Activated T-cell treated with anti-CD3 and anti-CD28 coated beads for 48 hours (primary cell): ENCODE measurements at places on chromosomes 1 and 21.

GRCh38 chr1:245571815-245572294 lies 417.1 kb downstream of the KIF26B start:
- DNase-seq: no peak

GRCh38 chr21:29854795-29855194 lies 85.0 kb downstream of the GRIK1 start:
- DNase-seq: no peak

DNA sequence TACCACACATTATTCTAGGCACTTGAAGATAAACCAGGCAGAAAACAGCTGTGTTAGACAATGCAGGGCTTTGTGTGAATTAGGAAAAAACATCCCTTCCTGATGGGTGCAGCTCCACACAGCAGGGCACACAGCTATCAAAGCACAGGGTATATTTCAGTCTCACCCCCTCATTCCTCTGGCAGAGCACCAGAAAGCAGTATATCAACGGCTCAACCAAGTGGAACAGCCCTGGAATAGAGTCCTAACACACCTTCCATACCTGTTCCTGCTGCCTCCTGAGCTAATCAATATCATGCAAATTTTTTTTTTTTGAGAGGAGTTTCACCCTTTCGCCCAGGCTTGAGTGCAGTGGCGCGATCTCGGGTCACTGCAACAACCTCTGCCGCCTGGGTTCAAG lies 32.1 kb downstream of the LYST start:
- no peak for DNase-seq

- no peak for DNase-seq
These were observed 22.0 kb upstream of the SRRM1 start for GRCh38 chr1:24621121-24621520.

GRCh38 chr1:182166321-182166720 lies 104.8 kb upstream of the ZNF648 start:
- no peak for DNase-seq

DNA sequence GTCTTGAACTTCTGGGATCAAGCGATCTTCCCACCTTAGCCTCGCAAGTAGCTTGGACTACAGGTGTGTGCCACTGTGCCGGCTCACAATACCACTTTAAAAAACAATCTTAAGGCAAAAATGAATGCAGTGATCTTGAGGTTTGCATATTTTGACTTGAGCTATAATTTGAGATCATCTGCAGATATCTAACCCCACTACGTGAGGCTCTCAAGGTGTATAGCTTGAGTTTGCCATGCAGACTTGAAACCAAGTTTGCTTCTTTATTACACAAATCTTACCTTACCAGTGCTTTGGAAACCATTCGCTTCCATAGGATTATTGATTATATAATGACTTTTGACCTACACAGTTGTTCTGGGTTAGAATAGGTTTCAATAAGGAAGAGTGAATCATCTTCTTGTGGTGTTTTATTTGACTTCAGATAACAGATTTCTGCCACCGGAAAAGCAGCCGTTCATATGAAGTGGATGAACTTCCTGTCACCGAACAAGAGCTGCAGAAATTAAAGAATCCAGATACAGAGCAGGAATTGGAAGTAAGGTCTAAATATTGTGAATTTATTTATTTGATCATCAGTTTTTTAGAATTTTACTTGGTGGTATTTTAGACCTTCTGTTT lies 155.1 kb downstream of the VPS13D start:
- no peak for DNase-seq

DNA sequence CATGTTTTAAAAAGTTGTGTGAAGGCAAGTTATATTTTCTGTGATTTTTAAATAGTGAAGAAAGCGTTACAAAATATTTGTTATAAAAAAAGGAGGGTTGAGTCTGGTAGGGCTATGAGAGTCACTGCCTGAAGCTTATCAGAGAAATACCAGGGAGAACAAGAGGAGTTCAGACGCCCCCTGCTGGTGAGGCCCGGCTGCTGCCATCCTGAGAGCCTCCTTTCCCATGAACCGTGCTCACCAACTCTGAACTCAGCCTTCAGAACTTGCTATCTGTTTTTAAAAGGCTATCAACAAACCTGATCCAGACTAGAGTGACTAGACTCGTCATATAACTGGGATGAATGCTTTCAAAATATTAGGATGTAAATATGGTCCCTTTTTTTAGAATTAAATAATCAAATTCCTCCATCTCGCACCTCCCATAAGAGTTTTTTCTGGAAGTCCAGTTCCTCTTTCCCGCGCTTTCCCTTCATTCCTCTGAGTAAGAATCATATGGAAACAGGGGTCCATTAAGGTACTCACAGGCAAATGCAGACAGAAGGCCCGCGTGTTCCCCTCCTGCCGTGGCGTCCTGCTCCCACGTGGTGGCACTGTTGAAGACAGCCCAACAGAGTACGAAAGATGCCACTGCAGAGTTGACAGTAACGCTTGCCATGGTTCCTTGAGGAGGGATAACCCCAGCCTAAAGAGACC lies 26.2 kb upstream of the SPATA6 start:
- DNase-seq: peak; percentile 61

DNA sequence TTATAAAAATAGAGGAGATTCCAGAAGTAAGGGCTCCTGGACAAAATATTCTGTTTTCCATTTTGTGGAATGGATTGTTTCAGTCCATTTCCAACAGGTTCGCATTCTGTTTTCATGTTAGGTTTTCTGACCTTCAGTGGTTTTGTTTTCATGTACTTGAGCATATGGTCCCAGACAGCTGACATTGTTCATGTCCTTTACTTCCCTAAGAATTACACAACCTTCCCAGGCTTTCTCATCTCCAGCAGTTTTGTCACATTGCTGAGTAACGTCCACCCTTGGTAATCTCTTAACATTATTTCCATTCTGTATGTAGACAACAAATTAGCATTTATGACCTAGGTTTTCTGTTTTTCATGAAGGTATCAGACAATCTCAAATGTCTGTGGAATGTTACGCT lies 21.0 kb upstream of the ERRFI1 start:
- no peak for DNase-seq

DNA sequence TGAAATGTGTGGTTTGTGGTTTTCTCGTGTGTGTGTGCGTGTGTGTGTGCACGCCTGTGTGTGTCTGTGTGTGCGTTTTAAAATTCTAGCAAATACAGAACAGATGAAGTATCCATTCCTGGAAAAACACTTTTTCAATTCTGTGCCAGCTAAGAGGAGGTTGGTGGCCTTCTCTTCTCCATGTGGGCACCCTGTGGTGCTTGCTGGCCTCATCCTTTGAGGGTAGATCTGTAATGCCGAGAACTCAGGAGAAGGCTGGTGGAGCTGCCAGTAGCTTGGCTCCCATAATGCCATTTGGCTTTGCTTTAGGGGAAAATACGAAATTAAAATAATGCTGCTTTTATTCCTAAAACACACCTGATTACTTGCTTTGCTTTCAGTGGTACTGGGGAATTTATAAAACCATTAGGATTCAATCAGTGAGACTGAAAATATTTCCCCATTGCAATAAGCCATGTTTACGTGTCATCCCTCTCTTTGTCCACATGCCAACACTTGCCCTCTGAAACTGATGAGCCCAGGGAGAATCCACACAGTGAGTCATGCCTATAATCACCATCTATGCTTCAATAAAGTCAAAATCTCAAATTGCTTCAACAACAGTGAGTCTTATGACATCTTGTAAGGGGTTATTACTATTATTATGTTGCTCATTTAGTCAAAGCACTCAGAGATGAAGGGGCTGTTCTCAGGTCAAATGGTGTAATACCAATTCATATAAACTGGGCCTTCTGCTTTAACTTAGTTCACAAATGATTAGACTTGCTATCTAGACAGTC lies 39.2 kb downstream of the ABCA4 start:
- no peak for DNase-seq

DNA sequence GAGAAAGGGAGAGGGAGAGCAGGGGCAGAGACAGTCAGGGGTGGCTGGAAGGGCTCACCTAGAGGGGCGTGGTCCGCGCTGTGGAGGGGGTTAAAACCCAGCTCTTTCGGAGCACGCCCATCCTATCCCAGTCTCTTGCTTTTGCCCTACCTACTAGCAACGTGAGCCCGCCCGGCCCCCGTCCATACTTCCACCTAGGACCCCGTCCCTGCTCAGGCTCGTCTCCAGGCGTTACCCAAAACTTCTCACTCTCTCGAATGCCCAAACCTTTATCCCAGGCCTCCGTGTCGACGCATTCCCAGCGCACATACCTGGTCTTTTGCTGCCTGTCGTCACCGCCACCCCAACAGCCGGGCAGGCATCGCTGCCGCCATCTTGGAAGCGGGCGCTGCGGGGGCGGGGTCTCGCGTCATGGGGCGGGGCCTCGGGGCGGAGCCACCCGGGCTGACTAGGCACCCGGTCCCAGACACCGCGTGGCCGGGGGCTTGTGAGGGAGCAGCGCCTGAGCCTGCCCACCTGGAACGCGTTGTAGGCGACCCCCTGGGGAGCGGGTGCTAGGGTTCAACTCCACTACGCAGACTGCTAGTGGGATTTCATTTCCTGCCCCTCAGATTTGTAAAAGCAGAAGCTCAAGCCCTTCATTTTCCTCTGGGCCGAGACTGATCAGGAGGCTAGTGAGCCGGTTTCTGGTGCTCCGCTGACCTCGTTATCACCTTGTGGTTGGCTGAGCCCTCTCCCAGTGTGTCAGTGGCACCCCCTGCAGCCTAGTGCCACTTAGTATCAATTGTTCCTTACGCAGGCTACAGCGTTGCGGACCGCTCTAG lies at the start of gene B4GALT3:
Gene B4GALT3 (minus strand): TSS at position 396 of the 824 bp plus-strand sequence. CDS start 1,447 bp downstream, outside the sequence.
- DNase-seq: peak; percentile 98

DNA sequence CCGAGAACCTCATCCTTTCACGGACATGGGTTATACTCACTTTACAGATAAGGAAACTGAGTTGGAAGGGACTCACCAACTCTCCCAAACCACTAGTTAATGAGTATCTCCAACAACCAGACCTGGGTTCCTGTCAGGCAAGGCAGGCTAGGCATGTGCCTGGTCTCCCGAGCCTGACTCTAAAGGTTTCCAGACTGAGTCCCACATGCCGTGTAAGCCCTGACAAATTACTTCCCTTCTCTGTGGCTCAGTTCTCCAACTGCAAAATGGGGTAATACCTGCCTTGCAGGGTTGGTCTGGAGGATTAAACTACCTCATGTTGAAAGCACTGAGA lies 34.3 kb downstream of the SSBP3 start:
- no peak for DNase-seq

DNA sequence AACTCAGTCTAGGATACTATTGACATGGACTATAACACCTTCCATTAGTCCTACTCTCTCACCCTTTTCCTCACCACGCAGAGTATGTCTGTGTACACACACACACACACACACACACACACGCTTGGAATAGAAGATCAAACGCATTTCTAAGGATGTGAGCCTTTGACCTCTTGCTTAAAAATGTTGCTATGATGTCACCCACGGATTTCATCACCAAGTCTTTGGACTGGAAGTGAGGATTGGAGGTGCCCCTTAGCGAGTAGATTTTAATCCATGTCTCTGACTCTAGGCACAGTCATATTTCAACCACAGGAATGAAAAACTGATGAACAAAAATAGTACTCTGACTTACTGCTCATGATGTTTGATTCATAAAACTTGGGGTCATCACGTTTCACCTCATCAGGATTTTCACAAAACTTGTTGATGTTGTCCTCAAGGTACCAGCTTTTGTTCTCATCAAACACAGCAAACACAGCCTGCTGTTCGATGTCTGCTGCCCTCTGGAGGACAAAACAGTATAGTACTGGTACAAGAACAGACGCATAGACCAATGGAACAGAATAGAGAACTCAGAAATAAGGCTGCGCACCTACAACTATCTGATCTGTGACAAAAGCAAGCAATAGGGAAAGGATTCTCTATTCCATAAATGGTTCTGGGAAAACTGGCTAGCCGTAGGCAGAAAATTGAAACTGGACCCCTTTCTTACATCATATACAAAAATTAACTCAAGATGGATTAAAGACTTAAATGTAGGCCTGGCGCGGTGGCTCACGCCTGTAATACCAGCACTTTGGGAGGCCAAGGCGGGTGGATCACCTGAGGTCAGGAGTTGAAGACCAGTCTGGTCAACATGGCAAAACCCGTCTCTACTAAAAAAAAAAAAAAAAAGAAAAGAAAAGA lies 39.9 kb downstream of the F5 start:
- peak; percentile 2 for DNase-seq

- no peak for DNase-seq
These were observed 4.7 kb downstream of the ADGRB2 start for GRCh38 chr1:31759298-31760023.

DNA sequence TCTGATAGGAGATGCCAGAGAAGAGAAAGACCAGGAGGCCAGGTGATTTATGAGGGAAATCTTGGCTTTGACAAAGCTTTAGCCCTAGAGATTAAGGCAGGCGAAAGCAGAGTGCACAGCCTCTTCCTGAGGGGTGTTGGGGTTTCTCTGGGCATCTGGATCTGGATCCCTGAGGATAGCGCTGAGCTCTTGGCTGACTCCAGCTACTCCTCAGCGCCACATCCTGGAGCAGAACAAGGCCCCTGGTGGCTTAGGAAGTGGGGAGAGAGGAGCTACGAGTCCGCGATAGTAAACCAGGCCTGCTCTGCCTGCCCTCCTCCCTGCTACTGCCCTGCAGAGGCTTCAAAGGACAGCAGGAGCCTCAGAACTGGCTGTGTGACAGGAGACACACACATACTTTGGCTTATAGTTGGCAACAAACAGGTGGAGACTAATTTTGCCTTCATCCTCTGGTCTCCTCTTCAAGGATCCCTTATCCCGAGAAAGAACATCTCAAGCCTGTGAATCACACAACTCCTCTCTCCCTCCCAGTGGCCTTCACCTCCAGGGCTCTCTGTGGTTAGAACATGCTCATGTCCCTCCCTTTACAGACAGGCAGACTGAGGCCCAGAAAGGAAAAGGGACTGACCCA lies 66.9 kb downstream of the TRABD2B start:
- no peak for DNase-seq

GRCh38 chr21:44695641-44696040 lies 1.3 kb upstream of the KRTAP10-12 start:
- DNase-seq: no peak

- DNase-seq: peak; percentile 15
These were observed 23.4 kb upstream of the TSPAN2 start for GRCh38 chr1:115112496-115113375.

GRCh38 chr1:5955479-5955977 lies 36.7 kb downstream of the NPHP4 start:
- DNase-seq: no peak

- DNase-seq: peak; percentile 12
These were observed 573 bp downstream of the PSMG1 start for GRCh38 chr21:39182484-39183271.

GRCh38 chr21:35648512-35648911 lies 411.8 kb downstream of the SETD4 start:
- DNase-seq: no peak

GRCh38 chr21:16768096-16768495 lies 744.7 kb upstream of the CXADR start:
- DNase-seq: no peak
